ENCODE measurements at places on chromosomes 3 and 15. TPM values are rescaled to one million over a fixed set of nuclear protein-coding genes. Genes with fewer than 3 reads are reported as not detected.

DNA sequence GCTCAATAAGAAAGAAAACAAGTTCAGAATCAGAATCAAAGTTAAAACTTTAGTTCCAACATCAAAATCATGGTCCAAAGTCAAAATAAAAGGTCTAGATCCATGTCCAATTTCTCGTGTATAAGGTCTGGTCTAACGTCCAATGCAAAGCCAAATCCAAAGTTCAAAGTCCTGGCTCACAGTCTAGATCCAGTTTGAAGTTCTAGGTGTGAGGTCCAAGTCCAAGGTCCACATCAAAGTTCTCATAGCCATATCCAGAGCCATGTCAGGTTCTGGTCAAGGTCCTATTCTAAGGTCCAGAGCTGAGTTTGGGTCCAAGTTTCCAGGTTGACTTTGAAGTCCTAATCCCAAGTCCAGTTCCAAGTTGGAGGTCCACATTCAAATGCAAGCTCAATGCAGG, 40.7 kb upstream of the VIPR1 start:
- H3K27ac ChIP-seq = no peak overlapping the region
- H3K36me3 ChIP-seq = no peaks in the 10 kb centered on the region
- no peak for DNase-seq
- no peaks in the 10 kb centered on the region for H3K4me1 ChIP-seq
- H3K4me3 ChIP-seq = no peak overlapping the region

DNA sequence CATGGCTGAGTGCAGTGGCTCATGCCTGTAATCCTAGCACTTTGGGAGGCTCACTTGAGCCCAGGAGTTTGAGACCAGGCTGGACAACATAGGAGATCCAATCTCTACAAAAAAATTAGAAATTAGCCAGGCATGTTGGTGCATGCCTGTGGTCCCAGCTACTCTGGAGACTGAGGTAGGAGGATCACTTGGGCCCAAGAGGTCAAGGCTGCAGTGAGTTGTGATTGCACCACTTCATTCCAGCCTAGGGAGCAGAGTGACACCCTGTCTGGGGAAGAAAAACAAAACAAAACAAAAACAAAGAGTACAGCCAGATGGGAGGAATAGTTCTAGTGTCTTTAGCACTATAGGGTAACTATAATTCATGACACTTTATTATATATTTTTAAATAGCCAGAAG, 26.2 kb upstream of the COMMD4 start:
- no peak overlapping the region for H3K4me3 ChIP-seq
- no peaks in the 10 kb centered on the region for H3K36me3 ChIP-seq
- H3K27me3 ChIP-seq = no peaks in the 10 kb centered on the region

DNA sequence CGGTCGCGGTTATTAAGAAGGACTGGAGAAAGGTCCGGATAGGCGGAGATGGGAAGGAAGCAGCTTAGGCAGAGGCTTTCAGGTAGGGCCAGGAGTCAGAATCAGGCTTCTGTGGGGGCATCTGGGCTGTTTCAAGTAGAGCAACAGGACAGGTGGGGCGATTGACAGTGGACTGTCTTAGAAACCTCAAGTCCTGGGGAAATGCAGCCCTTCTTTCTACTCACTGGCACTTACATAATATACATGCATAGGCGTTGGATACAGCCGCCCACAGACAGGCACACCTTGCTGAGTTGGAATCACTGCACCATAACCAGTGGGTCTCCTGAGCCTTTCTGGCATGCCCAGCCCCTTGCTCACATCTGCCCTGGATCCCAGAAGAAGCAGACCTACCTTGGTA, 730 bp downstream of the MYD88 start:
- H3K27me3 ChIP-seq = no peaks in the 10 kb centered on the region
- H3K27ac ChIP-seq = peak overlapping the region; percentile 48
- H3K4me3 ChIP-seq = peak overlapping the region; percentile 54

- no peak overlapping the region for H3K27ac ChIP-seq
- no peaks in the 10 kb centered on the region for H3K4me1 ChIP-seq
- DNase-seq = no peak
- no peak overlapping the region for H3K4me3 ChIP-seq
Observed at GRCh38 chr15:90915216-90915807, 12.2 kb downstream of the MAN2A2 start.

DNA sequence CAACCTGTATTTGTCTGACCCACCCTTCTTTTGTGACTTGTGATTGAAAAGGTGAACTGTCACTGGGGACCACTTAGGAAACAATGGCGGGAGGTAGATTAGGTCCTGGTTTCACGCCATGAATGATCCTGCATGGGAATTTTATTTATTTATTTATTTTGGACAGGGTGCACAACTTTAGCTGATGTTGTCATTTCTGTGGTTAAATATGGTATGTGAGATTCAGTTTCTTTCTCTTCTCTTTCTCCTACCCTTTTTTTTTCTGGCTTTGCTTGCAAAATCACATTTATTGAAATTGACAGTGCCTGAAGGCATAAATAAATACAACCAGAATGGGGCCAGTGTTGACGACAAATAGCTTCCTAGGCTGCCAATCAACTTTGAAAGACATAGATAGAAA, 18.0 kb upstream of the HTR3E start:
- H3K4me1 ChIP-seq = no peaks in the 10 kb centered on the region
- no peak for DNase-seq
- H3K4me3 ChIP-seq = no peak overlapping the region
- H3K27ac ChIP-seq = no peak overlapping the region
- no peaks in the 10 kb centered on the region for H3K36me3 ChIP-seq

GRCh38 chr15:66925721-66926120, 139.7 kb upstream of the SMAD3 start:
- H3K27me3 ChIP-seq = no peaks in the 10 kb centered on the region
- peaks cover 3% of the 10 kb centered on the region for H3K4me1 ChIP-seq
- H3K36me3 ChIP-seq = no peaks in the 10 kb centered on the region

GRCh38 chr15:31517711-31518110, 191.1 kb downstream of the KLF13 start:
- no peaks in the 10 kb centered on the region for H3K4me1 ChIP-seq
- no peaks in the 10 kb centered on the region for H3K27me3 ChIP-seq
- H3K27ac ChIP-seq = no peak overlapping the region

PDZRN3 gene
- 62.6 TPM for total RNA-seq

GOLGA8J gene
- not detected for total RNA-seq

REC114 gene
- total RNA-seq = not detected

RAD18 gene
- total RNA-seq = 7.1 TPM
